Fibroblast of skin of back (primary cell): ENCODE measurements at places on chromosomes 4 and X.

- peak; percentile 85 for DNase-seq
These were observed 6.6 kb upstream of the DDX60L start for GRCh38 chr4:168486912-168487281.

- DNase-seq = no peak
These were observed 36.8 kb downstream of the GPRIN3 start for GRCh38 chr4:89270792-89271191.

DNA sequence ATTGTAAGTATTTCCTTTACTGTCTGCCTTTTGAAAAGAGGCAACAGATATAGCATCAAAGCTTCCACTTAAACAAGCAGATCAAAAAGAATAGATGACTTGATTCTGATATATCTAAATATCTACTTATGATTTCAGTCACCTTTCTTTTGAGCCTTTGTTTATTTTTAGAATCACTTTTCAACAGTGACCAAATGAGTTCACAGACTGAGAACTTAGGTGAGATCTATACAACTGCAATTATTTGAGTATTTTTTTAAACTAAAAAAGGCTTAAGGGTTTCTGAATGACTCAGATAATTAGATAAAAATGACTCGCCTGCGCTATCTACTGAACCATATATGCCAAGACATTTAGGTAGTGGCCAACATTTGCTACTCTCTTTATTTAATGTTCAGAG lies 166.7 kb upstream of the KCNIP4 start:
- no peak for DNase-seq

DNA sequence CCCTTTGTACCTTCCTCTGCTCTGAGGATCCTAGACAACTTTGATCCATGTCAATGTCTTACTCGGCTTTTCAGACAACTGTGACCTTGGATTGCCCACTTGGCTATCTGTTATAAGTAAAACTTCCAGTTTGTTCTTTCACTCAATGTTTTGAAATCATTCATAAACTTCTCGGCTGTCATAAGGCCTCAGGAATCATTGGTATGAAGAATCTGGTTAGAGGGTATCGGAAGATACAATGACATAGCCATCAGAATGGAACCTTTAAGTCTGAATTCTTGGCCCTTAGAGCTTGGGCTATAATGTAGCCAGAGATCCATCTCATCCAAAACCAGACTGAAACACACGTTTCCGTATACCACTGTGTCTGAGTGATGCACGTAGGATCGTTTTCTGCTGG lies 59.0 kb upstream of the WDR1 start:
- peak; percentile 68 for DNase-seq

DNA sequence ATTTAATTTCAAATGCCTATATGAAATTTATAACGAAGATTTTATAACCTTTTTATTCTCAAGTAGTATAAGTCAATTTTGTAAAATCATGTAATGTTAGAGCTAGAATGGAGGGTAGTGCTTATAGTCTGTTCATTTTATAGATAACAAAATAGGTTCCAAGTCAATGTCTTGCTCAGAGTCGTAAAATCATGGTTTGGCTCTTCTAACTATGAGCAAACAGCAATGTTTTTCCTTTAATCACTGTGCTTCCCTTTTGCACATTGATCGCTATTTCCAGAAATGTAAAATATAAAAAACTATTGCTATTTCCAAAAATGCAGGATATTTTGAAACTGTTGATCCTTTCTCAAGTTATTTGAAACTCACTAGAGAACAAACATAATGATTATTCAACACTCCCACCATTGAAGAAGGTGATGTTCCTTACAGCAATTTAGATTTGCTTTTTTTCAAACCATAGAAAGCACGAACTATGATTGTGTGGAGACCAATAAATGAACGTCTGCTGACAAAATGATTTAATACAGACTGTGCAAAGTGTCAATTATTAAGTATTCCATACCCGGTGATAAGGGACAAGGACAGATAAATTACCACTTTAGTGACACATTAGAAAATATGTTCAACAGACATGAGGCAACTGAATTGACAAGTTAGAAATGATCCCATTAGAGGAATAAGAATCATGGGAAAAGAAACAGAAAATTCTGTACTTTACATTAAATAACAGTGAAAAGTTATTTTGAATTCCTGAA lies 412.1 kb upstream of the TECRL start:
- DNase-seq = no peak

GRCh38 chrX:14398725-14399124 lies 130.6 kb upstream of the GLRA2 start:
- no peak for DNase-seq

DNA sequence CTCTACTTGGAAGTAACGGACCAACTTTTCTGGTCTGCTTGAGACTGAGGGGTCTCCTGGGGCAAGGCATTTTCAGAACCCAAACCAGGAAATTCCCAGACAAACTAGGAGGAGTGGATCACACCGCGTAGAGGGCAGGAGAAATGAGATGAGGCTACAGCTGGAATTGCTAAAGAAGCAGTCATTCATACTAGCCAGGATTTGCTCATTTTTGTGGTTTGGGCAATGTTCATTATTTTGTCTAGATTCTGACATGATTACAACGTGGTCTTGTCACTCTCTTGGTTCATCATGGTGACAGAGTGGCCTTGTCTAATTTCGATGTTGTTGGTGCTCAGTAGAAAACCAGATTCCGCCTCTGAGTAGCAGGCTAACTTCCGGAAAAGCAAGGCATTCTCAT lies 63.2 kb downstream of the BANK1 start:
- peak; percentile 30 for DNase-seq

GRCh38 chr4:74109870-74110605 lies 11.0 kb upstream of the CXCL2 start:
- DNase-seq = peak; percentile 88

DNA sequence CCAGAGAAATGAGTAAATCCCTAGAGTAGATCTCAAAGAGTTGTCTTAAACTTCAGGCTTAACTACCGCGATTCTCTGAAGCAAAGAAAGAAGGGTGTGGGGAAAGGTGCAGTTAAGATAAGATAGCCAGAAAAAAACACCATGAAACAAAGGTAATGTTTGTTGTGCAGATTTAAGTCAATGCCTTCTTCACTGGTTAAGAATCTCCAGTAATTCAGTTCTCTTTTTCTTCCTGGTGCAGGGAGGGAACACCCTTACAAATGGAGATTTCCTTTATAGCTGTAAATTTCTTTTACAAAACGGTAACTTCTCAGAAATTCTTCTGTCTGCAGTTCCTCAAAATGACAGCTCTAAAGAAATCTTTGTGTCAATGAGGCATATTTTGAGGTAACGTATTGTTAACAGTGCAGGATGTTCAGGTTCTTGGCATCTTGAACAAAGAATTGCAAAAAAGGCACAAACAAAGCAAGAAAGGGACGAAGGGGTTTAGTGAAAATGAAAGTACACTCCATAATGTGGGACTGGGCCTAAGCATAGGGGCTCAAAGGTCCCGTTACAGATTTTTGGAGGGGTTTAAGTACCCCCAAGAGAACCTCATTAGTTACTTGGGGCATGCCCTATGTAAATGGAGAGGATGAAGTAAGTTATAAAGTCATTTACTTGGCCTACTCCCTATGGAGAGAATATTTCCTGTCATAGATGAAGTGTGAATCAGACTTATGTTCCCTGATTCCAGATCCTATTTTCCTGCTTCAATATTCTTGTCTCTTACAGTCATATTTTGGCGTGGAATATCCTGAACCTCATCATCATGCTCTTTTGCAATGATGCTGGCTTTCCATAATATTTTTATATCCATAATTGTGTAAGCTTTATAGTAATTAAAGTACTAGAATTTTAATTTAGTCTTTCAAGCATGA lies 492.0 kb downstream of the PCDH11X start:
- DNase-seq = no peak

DNA sequence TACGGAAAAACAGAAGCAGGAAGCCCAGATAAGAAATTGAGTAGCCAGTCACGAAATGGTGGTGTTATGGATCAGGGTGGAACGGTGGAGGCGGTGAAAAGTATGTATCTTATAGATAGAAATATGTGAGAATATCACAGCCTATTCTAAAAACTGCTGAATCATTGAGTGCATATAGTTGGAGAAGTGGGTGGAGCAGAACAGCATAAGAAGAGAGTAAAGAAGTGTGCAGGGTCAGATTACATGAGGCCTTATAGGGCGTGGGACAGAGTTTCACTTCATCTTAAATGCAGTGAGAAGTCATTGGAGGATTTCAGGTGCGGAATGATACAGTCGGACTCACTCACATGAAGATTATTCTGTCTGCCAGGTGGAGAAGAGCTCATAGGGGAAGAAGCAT lies 293.1 kb downstream of the TRIML1 start:
- DNase-seq = peak; percentile 28

GRCh38 chr4:74456849-74457395 lies 12.0 kb downstream of the AREG start:
- no peak for DNase-seq

DNA sequence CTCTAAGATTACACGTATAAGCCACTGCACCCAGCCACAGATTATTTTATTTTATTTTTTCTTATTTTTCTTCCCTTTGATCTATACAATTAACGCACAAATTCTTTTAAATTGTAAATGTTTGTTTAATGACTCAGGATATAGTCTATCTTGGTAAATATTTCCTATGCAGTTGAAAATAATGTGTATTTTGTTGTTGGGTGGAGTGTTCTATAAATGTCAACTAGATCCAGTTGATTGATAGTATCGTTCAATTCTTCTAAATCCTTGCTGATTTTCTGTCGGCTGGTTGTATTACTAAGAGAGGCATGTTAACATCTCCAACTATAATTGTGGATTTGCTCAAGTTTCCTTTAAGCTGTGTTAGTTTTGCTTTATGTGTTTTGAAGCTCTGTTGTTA lies 92.0 kb downstream of the TRAPPC11 start:
- DNase-seq = no peak

- no peak for DNase-seq
These were observed 95.0 kb downstream of the ZNF827 start for GRCh38 chr4:145843639-145844038.

DNA sequence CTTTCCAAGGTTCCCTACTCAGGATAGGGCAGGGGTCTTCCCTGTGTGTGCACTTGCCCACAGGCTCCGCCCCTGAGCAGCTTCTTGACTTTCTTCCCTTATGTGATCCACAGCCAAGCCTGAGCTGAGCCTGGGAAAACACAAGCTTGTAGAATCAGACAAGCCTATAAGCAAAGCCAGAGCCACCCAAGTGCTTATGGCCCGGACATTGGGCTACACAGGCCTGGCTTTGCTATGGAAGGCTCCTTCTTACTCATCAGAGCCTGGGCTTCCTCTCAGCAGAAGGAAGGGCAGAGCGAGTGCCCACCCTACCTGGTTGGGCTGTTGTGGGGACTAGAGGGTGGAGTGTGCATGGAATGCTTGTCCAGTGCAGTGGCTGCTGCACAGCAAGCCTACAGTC lies 1.3 kb upstream of the TNIP2 start:
- no peak for DNase-seq

DNA sequence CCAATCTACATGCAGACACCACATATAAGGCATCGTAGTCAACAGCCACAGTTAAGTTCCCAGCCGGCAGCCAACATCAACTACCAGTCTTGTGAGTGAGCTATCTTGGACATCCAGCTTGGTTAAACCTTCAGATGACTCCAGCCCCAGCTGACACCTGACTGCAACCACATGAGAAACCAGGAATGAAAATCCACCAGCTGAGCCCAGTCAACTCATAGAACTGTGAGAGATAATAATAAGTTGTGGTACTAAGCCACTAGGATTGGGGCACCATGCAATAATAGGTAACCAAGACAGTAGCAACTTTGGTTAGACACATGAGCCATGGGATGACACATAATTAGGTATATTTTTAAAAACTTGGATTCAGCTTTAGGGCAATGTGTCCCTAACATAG lies 188.1 kb upstream of the BCOR start:
- DNase-seq = no peak

DNA sequence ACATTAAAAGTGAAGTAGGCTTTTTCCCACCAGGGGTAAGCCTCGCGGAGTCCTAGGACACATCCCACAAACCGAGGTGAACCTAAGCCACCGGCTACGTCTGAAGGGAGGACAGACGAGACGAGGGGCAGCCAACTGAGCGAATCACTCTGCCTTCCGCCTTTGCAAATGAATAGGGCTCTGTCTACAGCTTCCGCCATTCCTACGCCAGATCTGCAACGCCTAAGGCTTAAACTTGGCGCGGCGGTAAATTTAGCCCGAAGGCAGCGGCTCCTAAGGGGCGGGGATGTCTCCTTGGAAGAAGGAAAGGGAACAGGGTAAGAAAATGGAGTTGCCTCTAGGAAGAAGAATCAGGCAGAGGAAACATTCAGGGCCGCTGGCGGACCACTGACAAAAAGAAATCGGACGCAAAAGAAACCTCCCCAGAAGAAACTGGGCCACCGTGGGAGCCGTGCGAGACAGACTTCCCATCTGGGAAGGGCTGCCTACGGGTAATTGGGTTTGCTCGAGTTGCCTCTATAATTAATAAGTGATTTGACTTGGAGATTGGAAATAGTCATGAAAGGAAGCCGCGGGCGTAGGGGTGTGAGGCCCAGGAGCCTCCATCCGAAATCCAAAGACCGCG lies 90.5 kb downstream of the BCOR start:
- DNase-seq = no peak

- no peak for DNase-seq
These were observed 2.4 kb upstream of the CXorf66 start for GRCh38 chrX:139967750-139968149.

DNA sequence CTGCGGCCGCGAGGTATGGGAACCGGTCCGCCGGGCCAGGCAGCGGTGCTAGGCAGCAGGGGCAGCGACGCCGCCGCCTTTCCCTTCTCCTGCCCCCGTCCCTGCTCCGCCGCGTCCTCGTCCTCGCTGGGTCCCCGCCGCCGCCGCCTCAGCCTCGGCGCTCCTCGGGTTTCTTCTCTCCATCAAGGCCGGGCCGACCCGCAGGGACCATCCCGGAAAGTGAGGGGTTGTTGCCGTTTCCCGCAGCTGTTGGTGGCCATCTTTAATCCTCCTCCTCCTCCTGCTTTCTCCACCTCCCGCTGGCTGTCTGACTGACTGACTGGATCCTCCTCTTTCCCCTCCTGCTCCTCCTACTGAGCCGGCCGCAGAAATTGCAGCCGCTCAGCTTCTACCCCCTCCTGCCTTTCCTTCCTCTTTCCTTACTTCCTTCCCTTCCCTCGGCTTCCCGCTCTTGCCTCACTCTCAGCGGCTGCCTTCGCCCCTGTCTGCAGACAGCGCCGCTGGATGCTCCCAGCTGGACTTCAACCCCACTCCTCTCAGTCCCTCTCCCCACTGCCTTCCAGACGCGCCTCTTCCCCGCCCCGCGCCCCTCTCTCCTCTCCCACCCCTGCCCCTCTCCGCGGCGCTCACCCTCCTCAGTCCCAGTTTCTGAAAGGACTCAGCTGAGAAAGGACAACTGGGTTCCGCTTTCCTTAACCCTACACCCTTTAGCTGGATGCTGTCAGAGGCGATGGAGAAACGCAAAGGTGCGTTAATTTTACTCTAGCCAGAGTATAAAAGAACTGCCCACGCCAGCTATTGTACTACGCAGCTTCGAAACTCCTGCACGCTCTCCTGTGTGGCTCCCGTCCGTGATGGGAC lies at the start of gene WDFY3:
Gene WDFY3, minus strand, starts transcription at position 309 of the 861 bp plus-strand sequence. CDS start 106,099 bp downstream, outside the sequence.
- DNase-seq = peak; percentile 93

- no peak for DNase-seq
These were observed 47.7 kb downstream of the HPGD start for GRCh38 chr4:174474457-174475075.

- no peak for DNase-seq
These were observed 6.7 kb upstream of the SH3BP2 start for GRCh38 chr4:2786152-2786671.

- no peak for DNase-seq
These were observed 198.0 kb downstream of the ARHGAP24 start for GRCh38 chr4:85672959-85673358.
